Stimulated activated CD8-positive, alpha-beta memory T cell treated with anti-CD3 and anti-CD28 coated beads, Interleukin-4, amount 100 ng/mL, for 1 hour (primary cell): ENCODE measurements at places on chromosomes 1 and 21.

- no peak for DNase-seq
Observed at GRCh38 chr1:114322207-114322606, 168.5 kb upstream of the SYT6 start.

- no peak for DNase-seq
Observed at GRCh38 chr1:204941421-204942338, 71.0 kb downstream of the NFASC start.

DNA sequence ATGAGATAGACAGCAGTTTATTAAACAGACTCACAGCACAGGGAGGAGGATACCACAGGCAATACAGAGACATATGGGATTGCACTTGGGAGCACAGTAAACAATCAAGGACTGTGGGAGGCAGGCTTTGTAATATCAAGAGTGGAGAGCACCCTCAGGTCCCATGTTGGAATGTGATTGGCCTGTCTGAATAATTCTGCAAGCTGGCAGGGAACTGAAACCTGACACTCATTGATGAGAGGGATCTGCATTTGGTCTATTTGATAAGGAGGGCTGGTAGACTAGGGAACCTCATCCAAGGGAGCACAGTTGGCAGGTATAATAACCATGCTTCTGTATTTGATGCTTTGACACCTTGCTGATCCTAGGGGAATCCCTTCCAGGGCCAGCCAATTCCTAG is 69.9 kb upstream of the PRMT6 start:
- no peak for DNase-seq

- no peak for DNase-seq
Observed at GRCh38 chr1:53327182-53327913, 522 bp downstream of the LRP8 start.

GRCh38 chr1:214840356-214840755 is 237.4 kb downstream of the CENPF start:
- DNase-seq = no peak

DNA sequence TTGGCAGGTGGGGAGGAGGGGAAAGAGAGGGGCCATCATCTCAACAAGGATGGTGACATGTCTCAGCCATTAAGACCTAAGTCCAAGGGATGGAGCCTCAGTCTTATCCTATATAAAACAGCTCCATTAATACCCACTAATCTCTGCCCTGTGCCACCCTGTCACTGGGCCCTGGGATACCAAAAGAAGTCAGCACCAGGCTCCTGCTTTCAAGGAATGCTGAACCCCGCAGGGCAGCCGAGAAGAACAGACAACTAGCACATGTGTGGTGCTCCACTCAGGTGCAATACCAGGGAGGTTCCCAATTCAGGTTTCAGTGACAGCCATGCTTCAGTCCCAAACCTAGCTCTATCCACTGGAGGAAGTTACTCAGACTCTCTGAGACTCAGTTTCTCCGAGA is 128.4 kb downstream of the GRIK3 start:
- DNase-seq = no peak

GRCh38 chr1:226964068-226964425 is 24.0 kb downstream of the COQ8A start:
- no peak for DNase-seq

DNA sequence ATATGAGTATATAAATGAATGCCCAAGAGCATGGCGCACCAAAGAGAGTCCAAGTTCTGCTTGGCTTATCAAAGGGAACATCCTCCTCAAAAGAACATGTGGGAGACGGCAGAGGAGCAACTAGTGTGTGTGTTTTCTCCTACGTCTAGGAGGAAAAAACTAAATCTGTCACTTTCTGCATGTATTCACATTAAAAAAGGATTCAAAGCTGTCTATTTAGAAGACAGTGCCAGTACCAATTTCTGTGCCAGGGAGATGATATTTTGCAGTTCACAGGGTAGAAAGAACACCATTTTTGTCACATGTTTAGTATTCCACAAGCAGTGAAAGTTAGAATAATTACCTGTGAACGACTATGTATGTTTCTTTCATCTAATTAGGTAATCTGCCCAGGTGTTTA is 42.5 kb upstream of the IFNAR2 start:
- DNase-seq = no peak

GRCh38 chr1:160171980-160172379 is 18.4 kb upstream of the CASQ1 start:
- no peak for DNase-seq

DNA sequence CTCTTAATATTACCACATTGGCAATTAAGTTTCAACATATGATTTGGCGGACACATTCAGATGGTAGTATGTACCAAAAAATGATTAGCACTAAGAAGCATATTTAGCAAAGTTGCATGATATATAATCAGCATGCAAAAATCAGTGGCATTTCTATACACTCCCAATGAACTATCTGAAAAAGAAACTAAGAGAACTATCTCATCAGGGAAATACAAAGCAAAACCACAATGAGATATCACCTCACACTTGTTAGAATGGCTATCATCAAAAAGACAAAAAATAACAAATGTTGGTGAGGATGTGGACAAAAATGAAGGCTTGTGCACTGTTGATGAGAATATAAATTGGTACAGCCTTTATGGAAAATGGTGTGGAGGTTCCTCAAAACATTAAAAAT is 31.4 kb upstream of the DENND1B start:
- no peak for DNase-seq

GRCh38 chr1:16922466-16922865 is 735 bp downstream of the CROCC start:
- no peak for DNase-seq

GRCh38 chr21:38258521-38259485 is 2.0 kb downstream of the KCNJ15 start:
- no peak for DNase-seq

- no peak for DNase-seq
Observed at GRCh38 chr1:23288201-23288600, 55.9 kb downstream of the HNRNPR start.

DNA sequence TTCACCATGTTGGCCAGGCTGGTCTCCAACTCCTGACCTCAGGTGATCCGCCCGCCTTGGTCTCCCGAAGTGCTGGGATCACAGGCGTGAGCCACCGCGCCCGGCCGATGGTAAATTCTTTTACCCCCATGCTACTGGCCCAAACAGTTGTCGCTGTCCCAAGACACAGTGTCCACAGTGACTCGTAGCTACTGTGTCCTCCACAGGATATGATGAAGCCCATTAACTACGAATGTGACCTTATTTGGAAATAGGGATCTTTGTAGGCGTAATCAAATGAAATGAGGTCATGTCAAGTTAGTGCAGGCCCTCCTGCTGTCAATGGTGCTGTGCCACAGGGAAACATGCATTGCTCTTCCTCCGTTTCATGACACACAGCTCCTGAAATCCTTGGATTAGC is 8.5 kb downstream of the FNDC10 start:
- no peak for DNase-seq

- DNase-seq = no peak
Observed at GRCh38 chr1:103250441-103250861, 142.1 kb upstream of the COL11A1 start.

- DNase-seq = no peak
Observed at GRCh38 chr1:100730130-100730529, 10.6 kb downstream of the VCAM1 start.

DNA sequence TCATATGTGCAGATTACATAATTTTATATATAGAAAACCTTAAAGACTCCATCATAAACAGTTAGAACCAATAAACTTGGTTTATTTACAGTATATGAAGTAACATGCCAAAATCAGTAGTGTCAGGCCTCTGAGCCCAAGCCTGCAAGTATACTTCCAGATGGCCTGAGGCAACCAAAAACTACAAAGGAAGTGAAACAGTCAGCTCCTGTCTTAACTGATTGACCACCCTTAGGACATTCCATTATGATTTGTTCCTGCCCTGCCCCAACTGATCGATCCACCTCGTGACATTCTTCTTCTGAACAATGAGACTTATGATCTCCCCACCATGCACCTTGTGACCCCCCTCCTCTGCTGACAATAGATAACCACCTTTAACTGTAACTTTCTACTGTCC is 630.3 kb downstream of the AMY1C start:
- DNase-seq = no peak

- no peak for DNase-seq
Observed at GRCh38 chr1:32172621-32173245, 6.7 kb upstream of the TXLNA start.

DNA sequence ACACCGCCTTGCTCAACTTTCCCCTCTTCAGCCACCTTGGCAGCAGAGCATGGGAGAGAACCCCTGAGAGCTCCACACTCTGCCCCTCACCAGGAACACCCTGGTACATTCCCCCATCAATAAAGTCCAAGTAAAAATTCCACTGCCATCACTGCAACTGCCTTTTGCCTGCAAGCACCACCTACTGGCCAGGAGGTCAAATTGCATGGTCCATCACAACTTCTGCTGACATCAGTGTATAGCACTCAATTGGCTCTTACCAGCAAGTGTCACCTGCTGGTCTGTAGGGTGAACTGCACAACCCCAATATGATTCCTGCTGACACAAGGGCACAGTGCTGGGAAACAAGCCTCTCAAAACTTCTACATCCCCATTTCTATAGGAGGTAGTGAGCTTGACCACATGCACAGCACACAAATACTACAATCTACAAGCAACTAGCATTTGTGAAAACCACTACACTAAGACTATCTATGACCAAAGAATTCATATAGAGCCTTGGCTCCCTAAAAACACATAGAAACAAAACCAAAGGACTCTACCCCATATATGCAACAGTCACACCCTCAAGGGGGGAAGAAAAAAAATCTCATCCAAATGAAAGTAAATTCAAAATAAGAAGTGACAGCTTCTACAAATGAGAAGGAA is 69.2 kb downstream of the FASLG start:
- DNase-seq = no peak

DNA sequence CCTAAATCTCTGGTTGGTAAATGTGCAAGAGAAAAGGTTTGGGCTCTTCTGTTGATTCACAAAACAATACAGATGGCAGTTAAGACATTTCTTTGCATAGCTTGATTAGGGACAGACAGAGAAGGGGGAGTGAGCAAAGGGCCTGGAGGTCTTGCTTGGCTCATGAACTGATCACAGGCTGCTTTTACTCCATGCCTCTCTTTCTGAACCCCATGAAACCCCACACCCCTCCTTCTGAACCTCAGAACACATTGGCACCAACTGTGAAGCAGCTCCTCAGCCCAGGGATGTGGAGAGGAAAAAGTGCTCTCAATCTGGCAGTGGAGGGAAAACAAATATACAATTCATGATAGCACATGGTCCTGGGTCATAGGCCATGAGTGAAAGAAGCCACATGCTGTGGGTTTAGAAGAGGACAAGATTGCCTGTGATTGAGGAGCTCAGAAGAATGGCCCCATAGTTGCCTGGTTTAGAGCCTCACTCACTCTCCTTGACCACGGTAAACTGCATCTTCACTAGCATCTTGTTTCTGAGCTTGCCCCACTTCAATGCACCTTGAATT is 111.6 kb upstream of the GADD45A start:
- DNase-seq = no peak

DNA sequence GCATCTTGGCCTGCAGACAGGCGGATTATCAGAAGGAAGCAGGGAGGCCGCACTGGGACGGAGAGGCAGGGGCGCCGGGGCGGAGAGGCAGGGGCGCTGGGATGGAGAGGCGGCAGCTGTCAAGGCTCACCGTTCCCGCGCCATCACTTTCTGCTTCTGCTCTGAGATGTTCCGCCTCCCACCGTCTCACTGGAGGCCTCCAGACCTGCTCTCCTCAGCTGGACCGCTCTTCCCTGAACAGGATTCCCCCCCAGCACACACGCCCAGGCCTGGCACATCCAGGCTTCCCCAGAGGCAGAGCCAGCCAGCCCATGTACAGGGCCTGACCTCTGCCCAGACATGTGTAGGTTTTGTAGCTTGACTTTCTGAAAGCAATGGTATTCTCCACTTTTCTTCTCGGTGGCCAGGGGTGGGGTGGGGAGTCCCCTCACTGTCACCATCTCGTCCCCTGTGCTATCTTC is 84.1 kb downstream of the RIPK4 start:
- no peak for DNase-seq

GRCh38 chr1:230277201-230278025 is 148.7 kb downstream of the PGBD5 start:
- DNase-seq = no peak

- no peak for DNase-seq
Observed at GRCh38 chr1:37037690-37038089, 3.4 kb upstream of the GRIK3 start.
